ENCODE measurements at places on chromosomes 12 and 14. TPM values are rescaled to one million over a fixed set of nuclear protein-coding genes. Genes with fewer than 3 reads are reported as not detected.

- no peak for DNase-seq
Measured at GRCh38 chr14:25574628-25575325, 524.8 kb upstream of the STXBP6 start.

- DNase-seq: no peak
Measured at GRCh38 chr14:24233538-24233866, 773 bp downstream of the GMPR2 start.

GTF2A1 gene
- polyA plus RNA-seq: 38.6 TPM

DNA sequence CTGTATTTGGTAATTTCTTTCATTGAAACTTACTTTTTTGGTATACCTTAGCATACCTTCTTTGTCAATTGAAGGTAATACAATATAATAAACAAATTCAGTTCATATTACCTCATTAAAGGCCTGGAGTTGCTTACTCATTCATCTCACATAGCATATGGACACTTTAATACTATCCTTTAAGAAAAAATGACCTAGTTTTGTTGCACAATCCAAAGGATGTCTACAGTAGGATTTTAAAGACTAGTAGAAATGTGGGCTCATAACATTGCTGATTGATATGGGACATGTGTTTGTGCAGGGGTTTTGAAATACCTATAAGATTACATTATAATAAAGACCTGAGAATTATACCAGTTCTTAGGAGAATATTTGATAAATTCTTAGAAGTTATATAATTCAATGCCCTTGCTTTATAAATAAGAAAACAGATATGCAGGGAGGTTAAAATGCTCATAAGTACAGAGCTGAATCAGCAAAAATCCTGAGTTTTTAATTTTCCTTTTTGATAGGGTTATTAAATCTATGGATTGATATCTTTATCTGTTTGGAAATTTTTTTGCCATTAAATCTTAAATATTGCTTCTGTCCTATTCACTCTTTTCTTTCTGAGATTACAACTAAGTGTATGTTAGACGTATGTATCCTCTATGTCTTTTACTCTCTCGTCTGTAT, 352.1 kb downstream of the ATP23 start:
- no peak for DNase-seq

DNA sequence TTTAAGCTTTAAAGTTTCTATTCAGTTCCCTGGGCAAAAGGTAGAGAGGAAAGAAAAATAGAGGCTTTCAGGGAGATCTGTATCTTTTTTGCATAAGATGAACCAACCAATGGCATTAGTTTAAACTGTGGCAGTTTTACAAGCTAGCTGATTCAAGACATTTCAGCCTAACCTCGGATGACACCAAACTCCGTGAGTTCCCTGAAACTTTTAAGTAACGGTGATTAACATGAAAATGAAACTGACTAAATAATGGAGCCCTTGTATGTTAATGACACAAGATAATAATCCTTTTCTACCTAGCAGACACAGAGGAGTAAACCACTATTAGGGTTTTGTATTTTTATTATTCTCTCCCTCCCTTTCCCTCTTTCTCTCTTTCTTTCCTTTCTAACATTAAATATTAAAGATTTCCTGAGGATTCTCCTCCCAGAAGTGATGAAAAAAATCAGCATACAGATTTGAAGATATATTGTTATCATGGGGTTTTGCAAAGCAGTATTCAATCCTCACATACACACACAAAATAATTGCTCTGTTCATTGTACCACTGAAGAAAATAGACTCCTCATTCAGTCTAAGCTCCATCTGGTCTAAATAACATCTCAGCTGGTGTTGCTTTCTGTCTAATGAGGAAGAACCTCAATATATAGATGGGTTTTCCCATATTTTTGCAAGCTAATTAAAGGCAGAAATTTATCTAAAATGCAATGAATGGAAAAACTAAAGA, 483.8 kb downstream of the NOVA1 start:
- no peak for DNase-seq

SMCO2 gene
- polyA plus RNA-seq: 0.18 TPM

DNA sequence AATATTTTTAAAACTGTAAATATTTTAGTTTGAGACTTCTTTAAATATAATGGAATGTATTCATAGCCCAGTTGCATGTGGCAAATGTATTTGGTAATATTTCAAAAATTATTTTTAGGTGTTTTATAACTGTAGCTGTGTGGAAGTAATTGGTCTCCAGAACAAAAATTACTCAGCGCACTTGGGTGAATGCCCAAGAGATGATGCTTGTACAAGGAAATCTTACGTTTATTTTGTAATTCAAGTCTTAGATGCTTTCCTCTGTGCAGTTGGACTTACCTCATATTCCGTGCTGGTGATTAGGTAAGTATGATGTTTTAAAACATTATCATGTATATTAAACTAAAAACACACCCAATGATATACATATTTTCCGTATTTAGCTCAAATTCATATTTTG, 76.7 kb upstream of the SLCO1B1 start:
- DNase-seq: no peak

- DNase-seq: no peak
Measured at GRCh38 chr12:126492181-126492580, 1426.9 kb downstream of the AACS start.

PPFIBP1 gene
- 57.0 TPM for polyA plus RNA-seq

DNA sequence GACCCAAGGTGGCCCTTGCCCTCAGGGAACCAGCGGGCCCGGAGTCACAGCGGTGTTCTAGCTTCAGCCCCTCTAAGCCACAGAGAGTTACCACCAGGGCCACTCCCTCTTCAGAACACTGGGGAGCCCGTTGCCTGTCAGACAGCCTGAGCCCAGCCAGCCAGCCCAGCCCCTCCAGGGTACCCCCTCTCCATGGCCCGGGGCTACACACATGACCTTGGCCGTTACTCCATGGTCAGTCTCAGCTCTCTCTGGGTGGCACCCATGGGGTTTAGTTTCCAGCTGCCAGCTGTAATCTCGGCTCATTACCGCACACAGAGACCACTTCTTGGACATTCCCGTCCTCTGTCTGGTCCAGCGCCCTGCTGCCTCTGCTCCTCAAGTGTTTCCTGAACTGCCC, 35.0 kb downstream of the PPP2R5C start:
- no peak for DNase-seq

- no peak for DNase-seq
Measured at GRCh38 chr12:58455136-58455535, 465.2 kb downstream of the LRIG3 start.

DNA sequence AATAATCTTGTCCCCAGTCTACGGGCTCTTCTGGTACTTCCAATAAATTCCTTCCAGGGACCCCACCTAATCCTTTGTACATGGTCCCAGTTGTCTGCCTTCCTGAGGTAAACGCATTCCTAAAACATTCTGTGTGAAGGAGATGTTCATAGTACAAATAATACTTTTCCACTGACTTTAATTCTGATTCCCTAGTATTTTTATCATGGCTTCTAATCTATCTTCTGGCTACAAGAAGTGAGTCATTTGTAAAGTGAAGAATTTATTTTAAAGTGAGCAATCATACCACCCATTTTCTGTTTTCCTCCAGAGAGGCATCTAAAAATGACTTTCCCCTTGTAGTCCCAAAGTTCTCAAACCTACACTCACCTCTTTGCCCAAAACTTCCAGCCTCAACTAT, 65.9 kb upstream of the NUDT4 start:
- no peak for DNase-seq

FBXO34 gene
- 42.3 TPM for polyA plus RNA-seq

DNA sequence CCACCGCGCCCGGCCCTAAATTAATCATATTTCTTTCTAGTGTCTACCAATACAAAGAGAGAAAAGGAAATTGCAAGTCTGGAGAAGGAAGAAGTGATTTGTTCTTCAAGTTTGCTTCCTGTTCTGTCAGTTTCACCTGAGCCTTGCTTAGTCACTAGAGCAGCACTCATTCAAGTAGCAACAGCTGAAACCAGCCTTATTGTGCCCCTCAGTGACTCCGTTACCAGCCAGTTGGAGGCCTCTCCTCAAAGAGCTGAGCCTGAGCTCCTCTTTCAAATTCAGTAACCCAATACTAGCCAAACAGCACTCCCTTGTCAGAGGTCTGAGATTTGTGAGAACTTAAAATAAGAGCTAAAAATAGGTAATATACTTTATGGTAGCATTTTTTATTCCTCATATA, 17.4 kb downstream of the PAWR start:
- no peak for DNase-seq

RHEBL1 gene
- polyA plus RNA-seq: 2.1 TPM

DNA sequence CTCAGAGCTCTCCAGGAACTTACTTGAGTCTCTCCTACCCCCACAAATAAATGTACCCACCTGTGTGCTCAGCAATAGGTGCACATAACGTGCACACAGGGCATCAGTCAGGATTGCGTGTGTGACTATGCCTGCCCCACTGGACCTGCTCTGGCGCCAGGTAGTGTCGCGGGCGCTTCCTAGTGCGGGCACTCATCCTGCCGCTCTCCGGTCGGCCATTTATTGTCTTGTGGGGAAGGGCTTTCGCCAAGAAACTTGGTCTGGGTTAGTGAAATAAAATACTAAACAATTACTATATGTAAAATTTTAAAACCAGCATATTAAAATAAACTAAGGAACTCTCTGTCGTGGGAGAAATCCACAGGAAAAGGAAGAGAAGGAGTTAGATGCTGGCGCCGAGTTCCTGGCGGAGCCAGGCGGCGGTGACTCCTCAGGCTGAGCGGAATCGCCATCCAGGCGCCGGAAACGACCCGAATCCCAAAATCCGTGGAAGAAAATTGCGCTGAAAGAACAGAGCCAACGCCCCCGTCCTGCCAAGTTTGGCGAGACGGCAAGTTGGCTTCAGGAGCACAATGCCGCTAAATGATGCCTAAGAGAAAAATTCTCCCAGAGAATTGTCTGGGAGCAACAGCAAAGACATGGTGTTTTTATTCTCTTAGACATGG, 7.9 kb upstream of the HOXC13 start:
- DNase-seq: no peak

PIWIL1 gene
- polyA plus RNA-seq: 1.2 TPM

DNA sequence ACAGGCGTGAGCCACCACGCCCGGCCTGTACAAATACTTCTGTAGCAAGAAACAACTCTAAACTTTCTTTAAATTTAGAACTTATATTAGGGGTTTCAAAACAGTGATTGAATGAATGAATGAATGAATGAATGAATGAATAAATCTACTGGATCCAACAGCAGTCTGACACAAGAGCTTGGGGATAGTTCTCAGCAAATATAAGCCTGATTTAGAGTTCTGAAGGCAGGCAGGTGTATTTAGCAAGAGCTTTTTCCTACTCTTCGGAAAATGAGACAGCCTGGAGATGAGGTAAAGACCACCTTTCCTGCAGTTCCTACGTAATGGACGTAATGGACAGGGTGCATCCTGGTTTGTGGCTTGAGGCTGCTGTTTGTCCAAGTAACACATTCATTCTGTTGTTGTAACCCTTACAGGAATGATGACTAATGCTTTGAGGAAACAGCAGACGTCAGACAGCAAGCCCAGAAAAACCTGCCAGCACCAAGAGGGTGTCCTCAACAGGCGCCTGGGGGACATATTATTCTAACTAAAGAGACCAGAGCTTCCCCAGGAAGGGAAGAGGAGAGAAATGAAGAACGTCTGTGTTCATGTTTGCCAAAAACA, 277.4 kb upstream of the SOX5 start:
- no peak for DNase-seq

DNA sequence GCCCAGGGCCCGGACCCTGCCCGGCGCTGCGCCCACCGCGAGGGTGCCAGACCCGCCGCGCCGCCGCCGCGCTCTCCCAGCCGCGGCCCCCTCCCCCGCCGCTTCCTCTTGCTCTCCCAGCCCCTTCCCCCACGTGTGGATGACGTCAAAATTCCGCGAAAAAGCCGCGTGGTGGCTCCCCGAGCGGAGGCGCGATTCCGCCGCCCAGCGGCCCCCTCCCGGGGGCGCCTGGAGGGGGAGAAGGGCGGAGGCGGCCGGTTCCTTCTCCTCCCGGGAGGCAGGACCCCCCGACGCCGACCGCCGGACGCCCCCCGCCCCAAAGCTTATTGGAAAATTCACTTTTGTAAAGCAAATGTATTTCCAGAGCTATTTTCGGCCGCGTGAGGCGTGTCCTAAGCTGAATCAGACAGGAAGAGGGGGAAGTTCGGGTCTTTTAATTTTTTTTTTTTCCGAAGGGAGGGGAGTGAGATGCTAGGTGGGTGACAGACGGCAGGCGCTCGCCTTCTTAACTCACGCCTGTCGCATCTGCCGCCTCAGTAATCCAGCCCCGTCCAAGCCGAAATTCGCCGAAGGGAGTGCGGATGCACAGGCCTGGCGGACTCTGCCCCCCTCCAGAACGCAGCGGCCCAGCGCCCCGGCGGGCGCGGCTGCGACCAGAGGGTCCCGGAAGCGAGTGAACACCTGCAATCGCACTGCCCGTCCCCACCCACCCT, 4.1 kb upstream of the CCND2 start:
- peak; percentile 74 for DNase-seq

GRCh38 chr14:78608998-78609787, 439.0 kb downstream of the NRXN3 start:
- DNase-seq: no peak

- no peak for DNase-seq
Measured at GRCh38 chr14:76498976-76499375, 123.0 kb downstream of the ESRRB start.

GRCh38 chr12:93126069-93126474, 197.0 kb upstream of the EEA1 start:
- no peak for DNase-seq

DNA sequence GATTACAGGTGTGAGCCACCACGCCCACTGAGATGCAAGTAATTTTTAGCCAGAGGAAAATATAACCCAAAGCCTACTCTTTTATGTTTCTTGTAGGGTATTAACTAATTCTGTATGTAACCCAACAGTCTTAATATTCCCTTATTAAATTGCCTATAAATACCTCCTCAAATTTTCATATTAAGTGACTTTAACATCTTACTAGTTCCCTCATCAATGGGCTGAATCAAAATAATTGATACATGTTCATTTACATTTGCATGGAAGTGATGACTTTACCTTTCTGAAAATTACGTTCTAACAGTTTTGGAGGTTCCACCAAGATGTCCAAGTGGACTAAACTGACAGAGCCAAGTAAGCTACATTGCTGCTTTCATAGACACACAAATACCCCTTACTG, 3.1 kb downstream of the SOS2 start:
- DNase-seq: no peak

GRCh38 chr12:625998-626397, 37.2 kb downstream of the NINJ2 start:
- no peak for DNase-seq

DNA sequence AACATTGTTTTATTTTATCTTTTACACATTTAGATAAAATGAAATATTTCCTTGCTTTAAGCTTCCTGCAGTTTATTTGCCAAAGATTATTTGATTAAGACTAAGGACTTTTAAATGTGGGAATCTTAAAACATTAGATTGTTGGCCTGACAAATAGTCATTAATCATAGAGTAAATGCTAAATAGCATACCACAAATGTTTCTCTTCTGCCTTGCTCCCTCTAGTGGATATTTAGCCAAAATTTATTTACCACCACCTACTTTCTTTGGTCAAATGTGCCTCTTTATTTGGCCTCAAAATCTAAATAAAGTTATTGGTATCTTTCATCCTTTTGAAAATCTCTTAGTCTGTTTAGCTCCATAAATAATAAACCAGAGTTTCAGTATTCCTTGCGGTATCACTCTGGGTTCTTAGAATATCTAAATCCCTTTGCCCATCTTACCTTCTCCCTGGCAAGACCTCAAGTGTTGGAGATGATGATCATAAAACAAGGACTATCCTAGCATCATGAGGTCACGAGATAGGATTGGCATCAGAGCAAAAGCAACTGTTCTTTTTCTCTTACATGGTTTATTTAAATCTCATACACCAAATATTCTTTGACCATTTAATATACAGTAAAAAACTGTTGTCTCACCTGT, 150.6 kb upstream of the AEBP2 start:
- no peak for DNase-seq

- no peak for DNase-seq
Measured at GRCh38 chr14:87387806-87388205, 605.2 kb downstream of the GALC start.

WNT1 gene
- not detected for polyA plus RNA-seq

All from left renal cortex interstitium (tissue), 4 donors.